ENCODE measurements at places on chromosomes 13 and 19.
A peak's percentile ranks its signal among the peaks of the same experiment; 100 is the strongest.

DNA sequence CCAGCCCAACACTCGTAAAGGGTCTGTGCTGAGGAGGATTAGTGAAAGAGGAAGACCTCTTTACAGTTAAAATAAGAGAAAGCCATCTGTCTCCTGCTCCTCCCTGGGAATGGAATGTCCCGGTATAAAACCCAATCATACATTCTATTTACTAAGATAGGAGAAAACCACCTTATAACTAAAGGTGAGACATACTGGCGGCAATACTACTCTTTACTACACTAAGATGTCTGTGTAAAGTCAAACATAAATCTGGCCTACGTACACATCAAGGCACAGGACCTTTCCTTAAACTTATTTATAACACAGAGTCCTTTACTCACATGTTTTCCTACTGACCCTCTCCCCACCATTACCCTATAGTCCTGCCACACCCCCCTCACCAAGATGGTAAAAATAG lies 3.3 kb downstream of the ZNF350 start:
- DNase-seq = no peak

DNA sequence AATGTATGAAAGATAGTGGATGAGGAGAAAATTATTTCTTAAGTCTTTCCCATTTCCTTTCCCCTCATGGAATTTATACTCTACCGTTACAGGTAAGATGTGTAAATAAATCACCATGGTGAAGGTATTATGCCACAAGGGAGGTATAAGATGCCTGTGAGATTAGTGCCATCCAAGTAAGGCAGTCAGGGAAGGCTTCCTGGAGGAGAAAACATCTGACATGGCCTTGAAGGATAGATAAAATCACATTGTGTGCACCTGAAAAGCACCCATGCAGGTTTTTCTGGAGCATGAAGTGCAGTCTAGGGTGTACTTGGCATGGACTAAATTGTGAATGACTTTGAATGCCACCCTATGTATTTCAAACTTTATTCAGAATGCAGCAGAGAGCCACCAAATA lies 15.3 kb downstream of the MBNL2 start:
- DNase-seq = no peak

DNA sequence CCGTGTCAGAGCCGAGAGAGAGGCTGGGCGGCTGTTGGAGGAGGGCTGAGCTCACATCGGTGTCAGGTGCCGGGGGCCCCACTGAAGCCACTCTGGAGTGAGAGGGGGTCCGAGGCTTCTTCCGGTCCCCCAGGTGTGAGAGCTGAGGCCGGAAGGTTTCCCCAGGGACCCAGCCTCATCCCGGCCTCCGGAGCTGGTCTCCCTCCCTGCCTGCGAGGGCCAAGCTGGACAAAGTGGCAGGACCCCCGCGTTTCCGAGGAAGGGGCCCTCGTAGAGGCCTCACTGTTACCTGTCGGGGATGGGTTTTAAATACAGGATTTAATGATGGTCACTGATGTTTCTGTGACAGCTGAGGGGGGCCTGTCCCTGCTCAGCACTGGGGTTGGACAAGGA lies 6.6 kb downstream of the HCN2 start:
- DNase-seq = no peak

GRCh38 chr13:92300651-92301050 lies 902.2 kb downstream of the GPC5 start:
- no peak for DNase-seq

GRCh38 chr13:79491715-79492114 lies 10.8 kb downstream of the NDFIP2 start:
- peak; percentile 88 for DNase-seq

GRCh38 chr19:49676784-49677230 lies 264 bp upstream of the PRMT1 start:
- peak; percentile 100 for DNase-seq

Measured in fibroblast of skin of right biceps (primary cell).